ENCODE measurements at places on chromosomes 5 and 9.

GRCh38 chr9:18324928-18325745, 148.8 kb upstream of the ADAMTSL1 start:
- DNase-seq: no peak

DNA sequence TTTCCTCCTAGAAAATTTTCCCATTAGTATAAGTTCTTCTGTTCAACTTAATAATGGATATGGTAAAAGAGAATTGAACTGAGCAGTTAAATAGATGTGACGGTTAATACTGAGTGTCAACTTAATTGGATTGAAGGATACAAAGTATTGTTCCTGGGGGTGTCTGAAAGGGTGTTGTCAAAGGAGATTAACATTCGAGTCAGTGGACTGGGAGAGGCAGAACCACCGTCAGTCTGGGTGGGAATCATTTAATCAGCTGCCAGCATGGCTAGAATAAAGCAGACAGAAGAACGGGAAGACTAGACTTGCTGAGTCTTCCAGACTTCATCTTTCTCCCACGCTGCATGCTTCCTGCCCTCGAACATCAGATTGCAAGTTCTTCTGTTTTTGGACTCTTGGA, 689.6 kb upstream of the CDH10 start:
- no peak for DNase-seq

GRCh38 chr5:65925044-65925600, 1.3 kb upstream of the ERBIN start:
- peak; percentile 79 for DNase-seq

DNA sequence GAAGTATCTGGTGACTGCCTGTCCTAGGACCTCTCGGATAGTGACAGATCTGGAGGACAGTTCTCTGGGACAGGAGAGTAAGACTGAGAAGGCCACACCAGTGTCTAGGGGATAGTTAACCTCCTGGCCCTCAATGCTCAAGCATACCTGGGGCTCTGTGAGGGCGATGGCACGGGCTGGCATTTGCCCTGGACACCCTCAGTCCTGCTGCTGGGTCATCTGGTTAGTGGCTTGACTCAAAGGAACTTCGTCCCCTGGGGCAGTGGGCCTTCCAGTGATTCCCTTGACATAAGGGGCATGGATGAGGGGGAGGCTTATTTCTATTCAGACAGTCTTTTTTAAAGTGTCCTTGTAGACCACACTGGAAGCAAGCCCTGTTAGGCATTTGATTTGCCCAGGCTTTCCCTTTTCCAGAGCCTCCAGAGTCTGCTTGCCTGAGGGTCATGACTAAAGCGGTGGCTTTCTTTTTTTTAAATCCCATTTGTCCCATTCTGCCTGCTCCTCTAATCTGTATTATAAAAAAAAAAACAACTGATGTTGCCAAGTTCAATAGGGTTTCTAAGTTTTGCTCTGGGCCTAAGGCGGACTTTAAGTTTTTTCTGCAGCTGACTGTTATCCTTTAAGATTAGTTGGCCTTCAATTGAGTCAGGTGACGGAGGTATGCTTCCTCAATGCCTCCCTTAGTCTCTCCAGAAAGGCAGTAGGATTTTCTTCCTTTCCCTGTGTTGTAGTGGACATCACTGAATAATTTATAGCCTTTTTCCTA, 2083.5 kb upstream of the C9orf72 start:
- no peak for DNase-seq

GRCh38 chr5:132962429-132963021, 909 bp downstream of the AFF4 start:
- peak; percentile 31 for DNase-seq

DNA sequence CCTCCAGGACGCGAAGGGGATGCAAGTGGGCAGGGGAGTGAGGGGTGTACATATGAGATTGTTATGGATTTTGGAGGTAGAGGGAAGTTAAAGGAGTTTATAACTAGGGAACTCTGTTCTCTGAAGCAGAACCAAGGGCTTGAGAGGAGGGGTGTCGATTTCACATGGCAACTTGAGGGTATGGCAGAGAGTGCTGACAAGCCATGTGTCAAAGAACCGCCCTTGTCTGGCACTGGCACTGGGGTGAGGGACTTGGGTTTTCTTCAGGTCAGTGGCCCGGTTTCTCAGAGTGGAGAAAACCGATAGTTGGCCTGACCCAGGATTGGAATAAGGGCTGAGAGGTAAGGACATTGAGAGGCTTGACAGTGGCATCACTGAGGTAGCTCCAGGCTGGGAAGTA, 47.7 kb upstream of the TESK1 start:
- DNase-seq: peak; percentile 12

- no peak for DNase-seq
These were observed 15.7 kb upstream of the MSX2 start for GRCh38 chr5:174708476-174709207.

DNA sequence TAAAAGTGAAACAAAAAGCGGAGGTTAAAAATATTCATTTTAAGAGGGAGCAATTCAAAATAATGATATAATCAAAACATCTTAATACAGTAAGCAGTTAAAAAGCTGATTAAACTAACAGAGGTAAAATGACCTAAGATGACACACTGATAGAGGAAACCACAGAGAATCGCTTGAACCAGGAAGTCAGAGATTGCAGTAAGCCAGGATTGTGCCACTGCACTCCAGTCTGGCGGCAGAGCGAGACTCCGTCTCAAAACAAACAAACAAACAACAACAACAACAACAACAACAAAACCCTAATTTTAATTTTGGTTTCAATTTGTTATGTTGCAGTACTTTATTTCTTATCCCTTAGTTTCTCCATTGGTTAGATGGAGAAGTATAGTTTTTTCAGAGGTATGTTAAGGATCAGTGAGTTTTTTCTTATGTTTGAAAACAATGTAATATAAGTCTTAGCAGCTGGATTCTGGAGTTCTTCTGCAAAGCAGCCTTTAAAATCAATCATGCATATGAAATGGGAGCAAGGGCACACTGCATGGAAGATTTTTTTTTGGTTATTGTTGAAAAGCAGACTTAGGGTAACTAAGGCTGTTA, 58.5 kb downstream of the MLANA start:
- no peak for DNase-seq

DNA sequence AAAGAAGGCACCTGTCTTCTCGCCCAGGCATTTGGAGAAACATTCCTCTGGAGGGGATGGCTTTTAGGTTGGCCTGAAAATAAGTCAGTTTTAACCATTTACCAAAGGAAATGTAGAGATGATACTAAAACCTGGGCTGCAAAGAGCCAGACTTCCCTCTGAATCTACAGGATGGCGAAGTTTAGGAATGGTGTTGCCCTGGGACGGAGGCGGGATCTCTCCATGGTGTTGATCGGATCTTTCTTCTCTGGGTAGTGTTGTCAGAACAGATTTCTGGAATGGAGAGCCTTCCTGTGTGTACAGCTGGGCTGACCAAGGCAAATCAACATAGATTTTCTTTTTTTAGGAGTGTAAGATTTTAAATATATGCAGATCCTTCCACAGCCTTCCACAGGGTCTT, 159.2 kb downstream of the PDZD2 start:
- DNase-seq: no peak

Measured in GM13977 (cell line).